ENCODE measurements at places on chromosomes 2 and 18.

DNA sequence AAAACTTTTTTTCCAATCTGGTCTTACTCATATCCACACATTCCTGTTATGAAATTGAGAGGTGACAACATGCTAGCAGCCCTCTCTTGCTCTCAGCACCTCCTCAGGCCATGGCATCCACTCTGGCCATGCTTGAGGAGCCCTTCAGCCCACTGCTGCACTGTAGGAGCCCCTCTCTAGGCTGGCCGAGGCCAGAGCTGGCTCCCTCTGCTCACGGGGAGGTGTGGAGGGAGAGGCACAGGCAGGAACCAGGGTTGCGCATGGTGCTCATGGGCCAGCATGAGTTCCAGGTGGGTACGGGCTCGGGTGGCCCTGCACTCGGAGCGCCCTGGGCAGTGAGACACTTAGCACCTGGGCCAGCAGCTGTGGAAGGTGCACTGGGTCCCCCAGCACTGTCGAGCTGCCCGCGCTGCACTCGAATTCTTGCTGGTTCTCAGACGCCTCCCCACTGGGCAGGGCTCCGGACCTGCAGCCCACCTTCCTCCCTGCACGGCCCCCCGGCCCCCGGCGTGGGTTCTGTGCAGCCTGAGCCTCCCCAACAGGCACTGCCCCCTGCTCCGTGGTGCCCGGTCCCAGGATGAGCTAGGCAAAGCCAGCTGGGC lies 1669.6 kb upstream of the CELF4 start:
- no peak for DNase-seq

GRCh38 chr2:167550448-167550847 lies 662.2 kb downstream of the XIRP2 start:
- DNase-seq: no peak

GRCh38 chr2:50181212-50181611 lies 850.7 kb downstream of the NRXN1 start:
- DNase-seq: no peak

- DNase-seq: no peak
Observed at GRCh38 chr2:150421126-150421651, 66.3 kb downstream of the RND3 start.

DNA sequence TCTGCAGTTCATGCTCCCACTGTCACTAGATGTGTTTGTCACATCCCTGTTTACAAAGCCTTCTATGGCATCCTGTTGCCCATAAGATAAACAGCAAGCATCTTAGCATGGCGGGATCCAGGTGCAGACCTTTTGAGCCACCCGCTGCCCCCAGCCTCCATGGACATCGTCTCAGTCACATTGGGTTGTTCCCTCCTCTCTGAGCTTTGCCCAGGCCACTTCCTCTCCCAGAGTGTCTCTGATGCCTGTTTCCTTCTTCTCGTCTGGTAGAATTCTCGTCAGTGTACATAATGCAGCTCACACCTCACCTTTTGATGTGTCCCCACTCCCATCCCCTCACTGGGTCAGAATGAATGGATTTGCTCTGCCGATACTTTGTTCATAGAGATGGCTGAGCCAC lies 239.0 kb upstream of the APCDD1 start:
- DNase-seq: no peak

GRCh38 chr18:40292985-40293710 lies 1661.9 kb upstream of the PIK3C3 start:
- DNase-seq: no peak

DNA sequence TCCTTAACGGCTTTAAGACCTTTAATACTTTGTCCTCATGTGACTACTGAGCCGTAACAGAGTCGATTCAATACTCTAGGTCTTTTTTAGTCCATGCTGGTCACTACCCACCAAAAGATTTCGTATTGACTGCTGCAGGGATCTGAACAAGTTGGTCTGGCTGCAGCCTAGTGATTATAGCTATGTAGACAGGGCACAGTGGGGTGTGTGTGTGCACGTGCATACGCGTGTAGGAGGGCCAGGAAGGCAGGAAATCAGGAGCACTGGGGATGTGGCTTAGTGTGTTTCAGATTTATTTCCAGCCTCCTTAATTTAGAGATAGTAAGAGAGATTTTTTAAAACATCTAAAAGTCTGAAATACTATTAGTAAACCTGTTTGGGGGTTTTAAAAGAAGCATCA lies 161.4 kb downstream of the MYO3B start:
- DNase-seq: no peak

- DNase-seq: no peak
Observed at GRCh38 chr2:195049372-195050031, 607.5 kb upstream of the SLC39A10 start.

- DNase-seq: no peak
Observed at GRCh38 chr2:178457390-178457886, 6.3 kb downstream of the PJVK start.

- DNase-seq: no peak
Observed at GRCh38 chr2:102251042-102251848, 60.1 kb upstream of the IL1RL1 start.

GRCh38 chr2:159788253-159788652 lies 9.8 kb downstream of the CD302 start:
- DNase-seq: no peak

DNA sequence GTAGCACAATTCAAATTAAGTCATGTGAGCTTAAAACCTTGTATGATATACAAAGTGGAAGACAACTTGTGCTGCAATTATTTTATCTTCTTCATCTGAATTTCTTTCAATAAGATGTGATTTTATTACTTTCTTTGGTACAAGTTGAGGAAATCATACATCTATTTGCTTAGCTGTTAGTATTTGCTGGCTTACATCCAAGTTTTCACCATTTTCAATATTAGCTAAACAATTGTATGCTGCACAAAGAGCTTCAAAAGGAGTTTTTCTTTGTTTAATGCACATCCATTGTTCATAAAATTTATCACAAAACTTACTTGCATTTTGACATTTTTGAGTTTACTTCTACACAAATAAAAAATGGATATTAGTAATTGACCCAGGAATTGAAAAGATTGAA lies 40.9 kb downstream of the SCN9A start:
- no peak for DNase-seq

GRCh38 chr2:217861334-217861877 lies 141.4 kb downstream of the TNS1 start:
- no peak for DNase-seq

- DNase-seq: no peak
Observed at GRCh38 chr2:176699098-176699497, 429.9 kb downstream of the MTX2 start.

GRCh38 chr2:207895274-207895860 lies 125.7 kb upstream of the FZD5 start:
- no peak for DNase-seq

GRCh38 chr2:61619561-61619960 lies 81.4 kb upstream of the XPO1 start:
- DNase-seq: no peak

DNA sequence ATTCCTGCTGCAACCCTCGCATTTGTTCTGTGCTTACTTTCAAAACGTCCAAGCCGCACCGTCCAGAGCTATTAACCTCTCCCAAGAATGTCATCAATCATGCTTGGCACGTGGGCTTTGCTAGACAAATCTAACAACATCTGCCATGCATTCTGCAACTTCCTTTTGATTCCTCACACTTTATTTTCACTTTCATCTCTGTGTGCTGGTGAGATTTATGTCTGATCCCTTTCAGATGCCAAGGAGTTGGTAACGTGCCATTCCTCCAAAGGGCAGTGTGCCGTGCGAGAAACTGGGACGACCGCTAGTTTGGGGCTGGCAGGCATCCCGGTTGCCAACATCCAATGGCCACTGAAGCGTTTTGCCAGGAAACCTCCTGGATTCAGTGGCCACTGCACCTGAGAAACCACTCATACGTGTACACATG lies 230.0 kb upstream of the PARD3B start:
- DNase-seq: no peak

DNA sequence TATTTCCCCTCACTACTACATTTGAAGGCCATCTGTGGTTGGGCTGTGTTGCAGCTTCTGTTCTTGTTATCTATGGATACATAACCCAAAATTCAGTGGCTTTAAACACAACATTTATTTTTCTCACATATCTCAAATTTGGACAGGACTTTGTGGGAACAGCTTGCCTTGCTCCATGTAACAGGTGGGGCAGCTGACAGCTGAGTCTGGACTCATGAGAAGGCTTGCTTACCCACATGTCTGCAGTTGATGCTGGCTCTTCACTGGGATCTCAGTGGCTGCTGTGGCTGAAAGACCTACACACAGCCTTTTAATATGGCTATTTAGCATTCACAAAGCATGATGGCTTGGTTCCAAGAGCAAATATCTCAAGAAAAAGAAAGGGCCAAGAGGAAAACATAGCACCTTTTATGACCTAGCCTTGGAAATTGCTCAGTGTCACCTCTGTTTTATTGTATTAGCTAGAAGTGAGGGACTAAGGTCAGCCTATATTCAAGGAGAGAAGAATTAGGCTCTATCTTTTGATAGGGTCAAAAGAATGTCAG lies 296.8 kb upstream of the ZNF521 start:
- DNase-seq: no peak

GRCh38 chr2:189798312-189799029 lies 14.2 kb downstream of the PMS1 start:
- no peak for DNase-seq

GRCh38 chr2:121019756-121020155 lies 265.2 kb downstream of the TFCP2L1 start:
- DNase-seq: no peak

Data from SHP77 (cell line).